B cell (primary cell): ENCODE measurements at places on chromosomes 7 and 10. TPM values are rescaled to one million over a fixed set of nuclear protein-coding genes. Genes with fewer than 3 reads are reported as not detected.

Gene ENTPD1
- 17.6 and 25.9 TPM in 2 replicates for polyA plus RNA-seq

Gene TFR2
- 4.2 and 5.9 TPM in 2 replicates for polyA plus RNA-seq

DNA sequence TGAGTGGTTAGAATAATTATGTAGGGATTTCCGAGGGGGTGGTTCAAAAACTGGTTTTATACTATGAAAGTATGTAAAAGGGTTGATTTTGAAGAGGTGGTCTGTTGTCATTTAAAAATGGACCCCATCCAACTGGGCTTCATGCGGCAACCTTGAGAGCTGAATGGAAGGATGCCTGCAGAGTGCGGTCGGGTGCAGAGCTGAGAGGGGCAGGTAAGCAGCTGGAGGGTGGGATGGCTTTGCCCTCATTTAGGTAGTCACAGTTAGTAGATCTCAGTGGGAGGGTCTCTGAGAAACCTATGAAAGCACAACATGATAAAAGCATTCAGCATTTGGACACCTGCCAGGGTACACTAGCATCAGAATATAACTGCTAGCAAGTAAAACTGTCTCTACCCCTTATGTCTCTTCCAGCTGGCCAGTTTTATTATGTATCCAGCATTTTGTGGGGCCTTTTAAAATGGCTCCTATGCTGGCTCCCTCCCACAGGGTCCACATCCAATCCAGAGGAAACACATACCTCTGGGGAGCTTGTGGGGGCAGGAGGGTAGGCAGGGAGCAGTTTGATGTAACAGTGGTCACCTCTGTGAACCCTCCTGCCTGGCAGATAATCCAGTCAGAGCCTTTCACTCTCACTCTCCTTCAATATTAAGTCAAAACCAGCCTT is 75.9 kb upstream of the MAGI2 start:
- DNase-seq = no peak

Gene SPDYE8
- polyA plus RNA-seq = not detected in 2 replicates

DNA sequence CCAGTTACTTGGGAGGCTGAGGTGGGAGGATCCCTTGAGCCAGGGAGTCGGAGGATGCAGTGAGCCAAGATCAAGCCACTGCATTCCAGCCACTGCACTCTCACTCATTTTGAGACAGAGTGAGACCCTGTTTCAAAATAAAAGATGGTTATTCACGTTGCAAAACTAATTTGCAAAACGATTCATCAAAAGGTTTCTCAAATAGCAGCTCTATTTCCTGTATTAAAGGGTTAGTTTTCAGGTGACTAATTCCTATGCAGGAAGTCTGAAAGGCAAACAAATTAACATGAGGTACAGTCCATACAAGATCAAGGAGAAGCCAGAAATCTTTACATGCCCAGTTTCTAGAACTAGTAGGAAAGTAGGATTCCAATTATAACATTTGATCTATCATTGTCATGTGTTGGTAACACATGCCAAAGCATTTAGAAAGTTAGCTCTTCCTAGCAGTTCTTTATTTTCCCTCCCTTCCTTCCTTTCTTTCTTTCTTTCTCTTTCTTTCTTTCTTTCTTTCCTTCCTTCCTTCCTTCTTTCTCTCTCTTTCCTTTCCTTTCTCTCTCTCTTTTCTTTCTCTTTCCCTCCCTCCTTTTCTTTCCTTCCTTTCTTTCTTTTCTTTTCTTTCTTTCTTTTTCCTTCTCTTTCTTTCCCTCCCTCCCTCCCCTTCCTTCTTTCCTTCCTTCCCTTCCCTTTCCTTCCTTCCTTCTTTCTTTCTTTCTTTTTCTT is 49.3 kb downstream of the DENND2A start:
- DNase-seq = no peak

Gene GJD4
- not detected in 2 replicates for polyA plus RNA-seq

GRCh38 chr10:51960494-51960895 is 261.1 kb upstream of the CSTF2T start:
- peak; percentile 22 for DNase-seq

GRCh38 chr7:39153647-39154046 is 175.9 kb downstream of the POU6F2 start:
- DNase-seq = no peak
